ENCODE measurements at places on chromosomes 12 and 14.
A peak's percentile ranks its signal among the peaks of the same experiment; 100 is the strongest.

- peak; percentile 39 for DNase-seq
These were observed 6.9 kb downstream of the RTRAF start for GRCh38 chr14:51996148-51996746.

- DNase-seq = no peak
These were observed 257.8 kb upstream of the GARIN6 start for GRCh38 chr12:99389751-99390150.

GRCh38 chr14:77738559-77739250 lies 22.3 kb downstream of the SNW1 start:
- DNase-seq = no peak

GRCh38 chr14:73295198-73295796 lies 58.0 kb downstream of the PAPLN start:
- DNase-seq = peak; percentile 26

- no peak for DNase-seq
These were observed 10.7 kb downstream of the STAC3 start for GRCh38 chr12:57240066-57240921.

- DNase-seq = peak; percentile 37
These were observed 239.0 kb downstream of the SLC16A7 start for GRCh38 chr12:59834659-59835474.

DNA sequence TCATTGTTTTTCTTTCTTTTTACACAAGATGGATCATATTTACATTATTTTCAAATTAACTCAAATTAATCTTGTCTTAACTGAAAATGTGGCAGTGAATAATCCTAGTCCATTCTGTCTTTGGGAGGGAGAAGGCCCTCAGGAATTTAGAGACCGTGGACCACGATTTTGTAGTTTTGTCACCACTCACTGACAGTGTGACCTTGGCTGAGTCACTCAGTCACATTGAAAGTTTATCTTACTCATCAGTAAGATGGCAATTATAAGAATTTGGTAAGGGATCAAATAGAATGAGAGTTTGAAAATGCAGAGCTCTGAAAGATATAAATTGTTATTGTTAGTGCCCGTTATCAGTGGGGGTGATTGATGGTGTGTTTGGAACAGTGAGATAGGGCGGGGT lies 16.4 kb downstream of the FOXJ2 start:
- DNase-seq = no peak

DNA sequence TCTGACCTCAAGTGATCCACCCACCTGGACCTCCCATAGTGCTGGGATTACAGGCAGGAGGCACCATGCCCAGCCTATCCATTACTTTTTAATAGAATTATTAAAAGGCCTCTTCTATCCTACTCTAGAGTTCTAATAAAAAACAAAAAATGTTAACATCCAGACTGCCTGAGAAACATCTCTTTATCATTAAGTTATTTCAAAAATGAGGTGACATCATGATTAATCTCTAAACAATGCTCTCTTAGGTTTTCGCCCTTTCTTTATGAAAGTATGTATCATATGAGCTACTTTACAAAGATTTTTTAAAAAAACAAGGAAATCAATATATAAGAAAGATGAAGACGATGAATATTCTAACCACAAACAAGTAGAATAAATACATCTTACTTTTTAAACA lies 52.6 kb downstream of the FGD6 start:
- DNase-seq = no peak

GRCh38 chr12:57151741-57152630 lies 4.6 kb upstream of the LRP1-AS start:
- no peak for DNase-seq

- no peak for DNase-seq
These were observed 534.2 kb downstream of the LRFN5 start for GRCh38 chr14:42140831-42141279.

GRCh38 chr12:69996241-69996640 lies 171.2 kb downstream of the MYRFL start:
- DNase-seq = no peak

DNA sequence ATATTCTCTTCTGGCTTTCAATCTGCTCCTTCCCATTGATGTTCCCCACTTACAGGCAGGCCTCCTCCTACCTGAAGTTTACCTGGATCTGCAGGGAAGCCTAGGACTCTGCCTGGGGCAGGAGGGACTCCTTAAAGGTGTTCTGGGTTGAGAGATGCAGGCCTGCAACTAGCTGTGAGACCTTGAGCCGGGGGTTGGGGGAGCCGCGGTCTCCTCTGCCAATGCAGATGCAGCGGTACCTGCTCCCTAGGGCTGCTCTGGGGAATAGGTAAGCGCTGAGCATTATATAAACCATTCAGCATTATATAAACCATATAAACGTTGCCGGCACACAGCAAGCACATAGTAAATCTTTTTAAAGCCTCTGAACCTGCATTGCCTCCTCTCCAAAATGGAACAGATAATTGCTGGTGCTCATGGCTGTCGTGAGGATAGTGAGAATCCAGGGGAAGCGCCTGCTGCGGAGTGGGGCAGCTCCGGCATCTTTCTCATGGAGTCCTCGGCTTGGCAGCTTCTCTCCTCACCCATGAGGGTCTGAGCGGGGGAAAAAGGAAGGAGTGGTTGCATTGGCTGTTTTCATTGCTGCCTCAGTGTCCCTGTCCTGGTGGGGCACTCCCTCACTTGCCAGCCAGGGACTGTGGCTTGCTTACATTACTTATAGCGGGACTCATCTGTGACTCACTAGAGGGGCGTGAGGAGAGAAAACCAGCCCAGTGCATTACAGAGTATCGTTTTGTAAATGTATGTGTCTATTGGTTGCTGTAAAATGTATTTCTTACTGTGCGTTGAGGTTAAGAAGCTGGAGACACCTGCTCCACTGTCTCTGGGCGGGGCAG lies 12.5 kb upstream of the KRT80 start:
- no peak for DNase-seq

DNA sequence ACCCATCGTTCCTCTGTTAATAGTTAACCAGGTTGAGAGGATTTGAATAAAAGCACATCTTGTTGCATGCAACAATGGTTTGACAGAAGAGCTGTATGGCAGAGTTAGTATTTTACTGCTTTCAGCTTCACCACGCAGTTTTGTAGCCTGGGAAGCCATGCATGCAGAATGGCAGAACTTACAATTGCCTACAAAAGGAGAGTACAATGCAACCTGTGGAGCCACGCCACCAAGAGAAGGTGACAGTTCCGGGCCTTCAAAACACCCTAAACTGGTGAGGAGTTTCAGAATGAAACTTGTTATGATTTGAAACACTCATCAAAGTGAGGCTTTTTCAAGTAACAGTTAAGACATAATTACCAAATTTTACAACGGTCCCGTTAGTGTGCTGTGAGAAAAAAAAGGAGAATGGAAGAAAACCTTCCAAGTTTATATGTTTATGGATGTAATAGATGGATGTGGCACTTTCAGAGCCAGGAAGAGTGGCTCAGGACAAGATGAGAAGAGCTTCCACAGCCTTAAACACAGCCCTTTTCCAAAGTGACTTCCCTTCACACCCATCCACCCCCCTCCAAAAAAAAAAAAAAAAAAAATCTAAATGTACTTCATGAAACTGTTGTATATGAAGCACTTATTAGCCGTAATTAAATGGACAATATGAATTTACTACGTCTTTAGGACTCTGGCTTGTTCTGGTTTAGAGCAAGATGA lies 158.7 kb downstream of the EGLN3 start:
- no peak for DNase-seq

DNA sequence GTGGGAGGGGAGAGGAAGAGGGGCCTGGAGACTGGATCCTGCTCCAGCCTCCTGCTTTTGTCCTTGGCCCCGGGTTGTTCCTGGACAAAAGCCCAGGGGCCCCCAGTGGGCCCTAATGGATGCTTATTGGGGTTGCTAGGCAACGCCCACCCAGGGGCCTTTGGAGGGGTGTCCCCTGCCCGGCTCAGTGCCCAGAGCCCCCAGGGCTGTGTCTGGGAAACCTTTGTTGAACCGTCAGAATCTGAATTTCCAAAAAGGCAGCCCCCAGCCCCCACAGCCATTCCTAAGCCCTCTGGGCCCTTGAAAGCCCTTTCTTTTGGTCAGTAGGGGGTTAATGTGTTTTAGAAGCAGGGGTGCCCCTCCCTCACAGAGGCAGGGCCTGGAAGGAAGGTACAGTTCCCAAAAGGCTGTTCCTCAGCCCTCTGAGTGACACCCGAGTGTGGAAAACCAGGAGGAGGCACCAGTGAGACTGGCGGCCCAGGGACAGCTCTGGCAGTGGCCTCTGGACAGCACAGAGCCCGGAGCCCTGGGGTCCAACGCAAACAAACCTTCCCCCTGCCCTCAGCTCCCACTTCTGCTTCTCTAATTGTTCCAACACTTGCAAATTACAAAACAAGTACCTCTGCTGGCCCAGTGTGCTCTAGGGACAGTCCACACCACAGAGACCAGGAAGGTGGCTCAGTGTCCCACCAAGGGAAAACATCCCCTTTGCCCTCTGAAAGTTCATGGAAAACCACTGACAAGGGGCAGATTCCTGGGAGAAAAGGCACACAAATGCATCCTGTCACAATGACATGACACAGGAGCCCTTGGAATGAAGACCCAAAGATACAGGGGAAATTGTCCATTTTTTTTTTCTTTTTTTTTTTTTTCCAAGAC lies 19.4 kb downstream of the HHIPL1 start:
- DNase-seq = no peak

DNA sequence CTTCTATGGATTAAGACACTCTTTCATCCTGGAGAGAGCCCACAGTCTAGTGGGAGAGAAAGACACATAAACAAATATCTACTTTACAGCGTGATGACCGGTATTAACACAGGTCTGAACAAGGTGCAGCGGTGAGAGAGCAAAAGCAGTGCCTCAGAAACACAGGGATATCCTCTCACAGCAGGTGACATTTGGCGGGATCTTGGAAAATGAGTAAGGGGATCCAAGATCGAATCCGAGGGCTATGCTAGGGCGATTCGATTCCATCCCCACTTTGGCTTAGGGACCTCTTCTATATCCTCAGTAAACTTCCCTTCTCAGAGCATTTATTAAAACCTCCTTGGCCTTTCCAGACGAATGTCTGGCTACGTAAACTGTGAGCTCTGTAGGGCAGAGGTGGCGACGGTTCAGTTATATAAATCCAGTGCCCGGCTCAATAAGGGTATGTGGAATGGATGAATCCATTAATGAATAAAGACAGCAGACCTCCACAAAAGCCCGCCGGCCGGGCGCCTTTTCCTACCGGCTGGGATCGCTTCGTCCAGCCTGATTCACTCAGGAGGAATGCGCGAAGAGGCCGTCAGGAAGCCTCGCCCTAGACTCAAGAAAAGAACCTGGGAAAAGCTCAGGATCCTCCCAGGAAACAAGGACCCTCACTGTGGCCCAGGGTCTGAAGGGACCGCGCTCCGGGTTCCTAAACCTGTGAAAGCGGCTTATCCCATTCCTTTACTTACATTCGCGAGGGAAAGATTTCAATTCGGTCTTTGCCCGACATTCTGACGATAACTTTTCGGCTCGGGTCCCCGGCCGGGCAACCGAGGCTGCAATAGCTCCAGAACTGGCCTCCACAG lies 455 bp downstream of the ATP6V1D start:
- no peak for DNase-seq

- DNase-seq = no peak
These were observed 29.8 kb downstream of the ERG28 start for GRCh38 chr14:75630695-75631452.

GRCh38 chr14:51139121-51139681 lies 44.3 kb upstream of the TRIM9 start:
- no peak for DNase-seq

DNA sequence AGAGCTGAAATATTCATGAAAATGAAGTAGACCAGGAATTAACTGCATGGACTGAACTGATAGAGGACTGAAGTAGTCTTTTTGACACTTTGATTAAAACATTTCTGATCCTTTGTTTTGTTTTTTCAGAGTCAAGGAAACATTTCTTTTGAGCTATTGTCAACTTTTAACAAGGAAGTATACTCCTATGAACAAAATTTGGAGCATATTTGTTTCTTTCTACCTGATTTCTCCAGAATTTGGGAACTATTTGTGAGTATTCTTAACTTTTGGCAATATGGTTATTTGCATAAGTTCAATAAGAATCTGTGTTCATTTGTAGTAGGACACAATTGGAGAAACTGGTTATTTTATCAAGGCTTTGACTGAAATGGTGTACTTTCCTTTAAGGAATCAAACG lies 71.3 kb upstream of the HECTD1 start:
- DNase-seq = no peak

DNA sequence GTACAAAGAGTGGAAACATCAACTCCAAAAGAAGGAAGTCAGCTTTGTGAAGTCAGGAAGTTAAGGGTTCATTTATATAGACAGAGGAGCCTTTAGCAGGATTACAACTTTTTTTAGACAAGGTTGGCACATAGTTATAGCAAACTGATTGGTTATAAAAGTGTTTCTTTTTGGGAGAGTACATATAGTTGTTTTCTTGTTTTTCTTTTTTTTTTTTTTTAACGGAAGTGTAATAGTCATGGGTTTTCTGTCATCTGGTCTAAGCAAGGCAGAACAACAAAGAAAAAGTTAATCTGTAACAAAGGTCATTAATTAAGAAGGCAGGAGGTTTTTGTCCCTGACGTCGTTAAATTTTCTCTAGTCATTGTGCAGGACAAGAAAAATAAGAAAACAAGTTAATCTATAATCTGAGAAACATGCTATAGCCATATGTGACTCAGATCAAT lies 13.0 kb upstream of the MFAP5 start:
- DNase-seq = no peak

- no peak for DNase-seq
These were observed 50.6 kb downstream of the RFX4 start for GRCh38 chr12:106633451-106633823.

GRCh38 chr14:20002319-20002718 lies 356 bp downstream of the OR4Q2 start:
- DNase-seq = no peak

GRCh38 chr14:69664865-69665526 lies 53.6 kb downstream of the SUSD6 start:
- no peak for DNase-seq

DNA sequence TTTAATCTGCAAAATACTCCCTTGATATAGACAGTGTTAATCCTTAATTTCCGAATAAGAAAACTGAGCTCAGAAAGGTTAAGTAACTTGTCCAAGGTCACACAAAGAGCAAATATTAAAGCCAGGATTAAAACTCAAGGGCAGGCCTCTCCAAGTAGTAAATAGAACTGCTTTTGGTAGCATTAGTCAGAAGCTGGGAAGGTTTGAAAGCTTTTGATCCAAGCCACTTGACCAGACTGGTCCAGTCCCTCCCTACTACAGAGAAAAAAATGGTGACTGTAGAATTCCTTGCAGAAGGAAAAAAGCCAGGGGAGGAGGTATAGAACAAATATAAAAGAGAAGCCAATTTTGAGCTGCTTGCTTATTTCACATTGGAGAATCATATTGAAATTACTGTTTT lies 111.5 kb downstream of the NT5DC3 start:
- no peak for DNase-seq

DNA sequence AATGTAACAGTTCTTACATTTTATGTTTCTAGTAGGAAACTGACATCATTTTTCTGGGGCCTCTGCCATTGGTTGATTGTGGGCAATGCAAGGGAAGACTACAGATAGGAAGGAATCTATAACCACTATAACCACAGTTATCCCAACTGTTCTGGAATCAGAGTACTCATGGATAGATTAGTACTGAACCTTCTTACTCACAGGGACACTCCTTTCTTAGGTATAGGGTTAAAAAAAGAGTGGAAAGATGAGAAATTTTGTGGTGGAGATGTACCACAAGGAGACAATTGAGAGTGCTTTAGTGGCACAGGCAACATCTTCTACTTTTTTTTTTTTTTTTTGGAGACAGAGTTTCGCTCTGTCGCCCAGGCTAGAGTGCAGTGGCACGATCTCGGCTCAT lies 21.0 kb downstream of the TMEM116 start:
- no peak for DNase-seq
